ENCODE measurements at places on chromosomes 11 and 22. TPM values are rescaled to one million over a fixed set of nuclear protein-coding genes. Genes with fewer than 3 reads are reported as not detected.

EEF1G gene
- 450 TPM for total RNA-seq

- DNase-seq = peak; percentile 50
These were observed 8.2 kb downstream of the USP2 start for GRCh38 chr11:119373059-119373920.

PRDM10 gene
- 6.7 TPM for total RNA-seq

SCARF2 gene
- total RNA-seq = 1.3 TPM

GRCh38 chr11:19693146-19693545 is 19.5 kb upstream of the NAV2 start:
- DNase-seq = no peak

DNA sequence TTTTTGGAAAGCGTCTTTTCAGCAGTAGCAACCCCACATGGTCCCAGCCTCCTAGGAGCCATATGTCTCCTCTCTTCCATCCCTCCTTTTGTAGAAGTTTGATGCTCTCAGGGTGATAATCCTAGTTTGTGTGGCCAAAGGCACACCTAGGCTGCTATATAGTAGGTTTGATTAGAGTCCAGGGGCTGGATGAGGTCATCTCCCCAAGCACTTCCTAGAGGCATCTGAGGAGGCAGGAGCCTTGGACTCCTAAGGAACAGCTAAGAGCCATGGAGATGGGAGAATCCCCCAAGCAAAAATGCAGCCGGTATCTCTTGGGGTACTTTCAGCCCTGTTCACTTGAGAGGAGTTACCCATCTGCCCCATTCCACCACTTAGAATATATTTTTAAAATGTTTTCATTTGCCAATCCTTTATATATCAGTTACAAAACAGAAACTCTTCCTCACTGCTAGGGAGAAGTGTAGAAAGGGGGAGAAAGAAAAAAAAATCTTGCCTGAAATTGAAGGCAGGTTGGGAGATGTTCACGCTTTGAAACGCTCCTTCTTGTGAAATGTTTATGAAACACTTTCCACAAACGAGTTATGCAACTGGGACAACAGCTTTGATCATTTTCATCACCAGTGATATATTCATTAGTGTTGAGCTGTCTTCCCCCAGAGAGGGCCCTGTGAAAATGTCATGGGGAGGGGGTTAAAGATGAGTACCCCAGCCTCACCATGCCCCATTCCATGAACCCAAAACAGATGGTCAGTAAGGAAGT is 31.9 kb upstream of the TLCD5 start:
- no peak for DNase-seq

- peak; percentile 88 for DNase-seq
These were observed 24.6 kb upstream of the SMPD1 start for GRCh38 chr11:6365659-6366058.

DDI1 gene
- not detected for total RNA-seq

CAPRIN1 gene
- total RNA-seq = 64.0 TPM

DNA sequence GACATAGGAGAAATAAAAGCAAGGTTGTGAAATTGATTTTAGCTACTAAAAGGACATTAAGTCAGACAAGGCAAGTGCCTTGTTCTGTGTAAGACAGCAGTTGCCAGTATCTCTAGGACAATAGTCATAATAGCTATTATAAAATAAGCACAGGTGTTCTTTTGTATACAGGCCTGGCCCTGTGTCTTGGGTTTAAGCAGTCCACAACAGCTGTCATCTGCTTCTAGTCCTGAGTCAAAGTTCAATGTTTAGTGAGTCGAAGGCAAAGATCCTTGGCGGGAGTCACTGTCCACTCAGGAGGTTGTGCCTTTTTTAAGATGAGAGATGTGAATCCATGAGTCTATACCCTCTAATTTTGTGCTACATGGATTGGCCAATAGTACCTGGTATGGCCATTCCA is 79.5 kb downstream of the SC5D start:
- no peak for DNase-seq

DNA sequence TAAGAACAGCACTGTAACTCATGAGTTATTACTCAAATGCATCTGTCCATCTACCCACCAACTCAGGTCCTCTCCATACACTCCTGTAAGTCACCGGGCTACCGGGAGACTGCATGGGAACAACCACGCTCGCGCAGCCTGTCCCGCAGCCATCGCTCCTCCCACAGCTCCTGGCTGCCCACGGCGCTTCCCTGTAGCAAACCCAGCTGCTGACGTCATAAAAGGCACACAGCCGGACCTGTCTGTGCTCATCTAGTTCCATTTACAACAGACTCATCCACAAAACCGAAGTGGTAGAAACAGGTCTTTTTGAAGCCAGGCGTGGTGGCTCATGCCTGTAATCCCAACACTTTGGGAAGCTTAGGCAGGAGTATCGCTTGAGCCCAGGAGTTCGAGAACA is 23.4 kb upstream of the PACSIN2 start:
- no peak for DNase-seq

- DNase-seq = no peak
These were observed 235.6 kb downstream of the KCNA4 start for GRCh38 chr11:29781268-29781667.

LIF gene
- total RNA-seq = 0.15 TPM

DNA sequence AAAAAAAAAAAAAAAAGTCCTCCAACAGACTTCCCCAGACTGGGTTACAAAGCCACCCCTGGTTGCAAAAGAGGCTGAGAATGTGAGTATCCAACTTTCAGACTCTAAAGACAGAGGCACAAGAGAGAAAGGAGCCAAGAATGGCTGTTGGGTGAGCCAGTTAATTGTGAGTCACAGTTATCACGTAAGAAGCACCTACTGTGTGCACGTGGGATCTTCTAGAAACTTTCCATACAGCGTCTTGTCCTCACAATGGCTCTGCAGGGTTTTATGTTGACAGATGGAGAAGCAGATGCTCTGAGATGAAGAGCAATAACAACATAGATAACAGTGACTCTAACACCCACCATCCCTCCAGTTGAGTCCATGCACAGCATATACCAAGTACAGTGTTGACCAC is 41.0 kb downstream of the CD82 start:
- no peak for DNase-seq

IRAG1 gene
- 2.3 TPM for total RNA-seq

- DNase-seq = no peak
These were observed 6.2 kb downstream of the TANGO2 start for GRCh38 chr22:20026996-20027601.

GRCh38 chr11:69440876-69441275 is 40.6 kb upstream of the LINC01488 start:
- DNase-seq = no peak

DNA sequence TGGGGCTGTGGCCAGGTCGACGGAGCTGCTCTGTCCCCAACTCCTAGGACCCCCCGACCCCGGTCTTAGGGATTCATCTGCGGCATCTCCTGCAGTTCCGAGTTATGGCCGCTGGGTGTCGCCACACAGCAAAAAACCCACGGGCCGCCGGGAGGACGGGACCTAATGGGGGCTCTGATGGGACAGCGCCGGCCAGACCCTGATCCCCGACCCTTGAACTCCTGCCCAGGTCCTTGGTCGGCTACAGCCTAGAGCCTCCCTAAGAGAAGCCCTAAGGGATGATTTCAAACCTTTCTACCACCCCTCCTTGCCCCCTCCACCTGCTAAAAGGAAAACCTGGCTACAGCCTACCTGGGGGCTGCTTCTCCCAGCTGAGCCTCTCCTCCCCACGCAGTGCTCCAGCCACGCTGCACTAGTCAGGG is 30.8 kb upstream of the LRRC10B start:
- peak; percentile 49 for DNase-seq

CSF2RB gene
- 2.1 TPM for total RNA-seq

DNA sequence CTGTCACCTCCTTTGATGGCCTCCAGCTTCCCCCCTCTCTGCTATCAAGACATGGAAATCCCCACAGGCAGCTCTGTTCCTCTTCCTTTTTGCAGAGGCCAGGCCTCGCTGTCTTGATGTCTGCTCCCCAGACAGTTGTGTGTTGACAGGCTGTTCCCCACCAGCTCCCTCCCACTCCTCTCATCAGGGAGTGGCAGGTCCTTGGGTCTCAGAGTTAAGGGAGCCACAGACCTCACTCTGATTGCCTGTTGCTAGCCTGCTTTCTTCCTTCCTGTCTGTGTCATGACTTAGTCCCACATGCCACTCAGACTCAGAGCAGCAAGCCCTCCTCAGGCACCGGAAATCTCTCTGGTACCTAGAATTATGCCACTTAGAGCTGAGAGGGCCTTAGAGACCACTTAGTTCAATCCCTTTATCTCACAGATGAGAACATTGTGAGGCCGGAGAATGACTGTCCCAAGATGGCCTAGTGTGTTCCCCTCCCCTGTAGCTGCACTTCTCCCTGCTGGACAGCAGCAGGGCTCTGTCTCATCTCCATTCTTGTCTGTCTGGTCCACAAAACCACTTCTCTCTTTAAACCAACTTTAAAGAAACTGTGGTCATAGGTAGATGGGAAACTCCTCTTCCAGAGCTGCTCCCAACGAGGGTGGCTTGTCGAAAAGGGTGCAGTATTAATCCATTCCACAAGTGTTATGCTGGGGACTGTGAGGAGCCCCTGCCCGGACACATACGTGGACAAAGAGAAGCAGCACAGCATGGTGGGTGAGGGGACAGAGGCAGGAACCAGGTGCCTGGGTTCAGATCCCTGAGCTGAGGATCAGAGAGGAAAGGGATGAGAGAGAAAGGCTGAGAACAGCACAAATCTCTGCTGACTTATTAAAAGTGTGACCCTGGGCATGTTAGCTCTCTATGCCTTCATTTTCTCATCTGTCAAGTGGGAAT is 4.2 kb downstream of the AMPD3 start:
- DNase-seq = no peak

CHRDL2 gene
- total RNA-seq = 19.7 TPM

DNA sequence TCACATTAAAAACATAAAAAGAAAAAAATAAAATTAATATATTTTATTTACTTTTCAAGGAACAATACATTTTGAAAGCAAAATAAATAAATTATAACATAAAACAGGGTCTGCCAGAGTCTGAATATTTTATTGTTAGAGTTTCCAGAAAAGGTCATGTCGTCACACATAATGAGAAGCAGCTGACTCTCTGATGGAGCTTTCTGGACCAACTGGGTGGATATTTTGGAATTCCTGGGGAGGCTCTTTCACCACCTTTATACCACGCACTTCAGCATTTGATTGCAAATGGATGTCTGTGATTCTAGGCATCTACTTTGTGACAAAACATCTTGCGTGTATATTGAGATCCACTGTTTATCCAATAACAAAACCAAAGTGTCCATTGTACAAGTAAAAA is 455.0 kb upstream of the CCDC179 start:
- DNase-seq = no peak

- DNase-seq = peak; percentile 24
These were observed 28.1 kb upstream of the RTL6 start for GRCh38 chr22:44525941-44526778.

DNA sequence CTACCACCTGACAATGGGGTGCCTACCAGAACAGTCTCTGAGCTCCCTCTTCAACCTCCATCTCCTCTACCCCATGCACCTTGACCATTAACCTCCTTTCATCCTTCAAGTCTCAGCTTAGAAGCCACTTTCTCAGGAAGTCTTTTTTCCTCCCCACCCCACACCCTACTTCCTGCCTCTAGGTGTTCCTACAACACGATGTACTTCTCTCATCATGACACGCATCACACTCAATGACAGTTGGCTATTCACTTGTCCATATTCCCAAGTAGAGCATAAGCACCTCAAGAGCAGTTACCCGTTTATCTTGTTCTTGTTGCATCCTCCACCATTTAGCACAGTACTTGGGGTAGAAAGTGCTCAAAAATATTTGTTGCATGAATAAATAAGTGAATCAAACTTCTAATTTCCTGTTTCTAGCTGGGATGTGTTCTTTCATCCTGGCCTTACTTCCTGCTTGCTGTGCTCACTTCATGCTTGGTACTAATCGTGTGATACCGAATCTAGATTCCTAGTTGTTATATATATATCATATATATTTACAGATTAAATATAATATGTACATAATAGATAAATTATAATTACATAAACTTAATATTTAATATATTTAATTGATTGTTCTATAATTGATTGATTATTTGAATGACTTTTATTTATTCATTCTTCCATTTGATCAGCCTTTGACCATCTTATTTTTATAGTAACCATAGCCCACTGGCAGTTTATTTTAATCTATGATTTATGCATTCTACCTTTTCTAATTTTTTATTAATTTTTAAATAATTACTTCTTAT is 177.5 kb upstream of the TMEM45B start:
- DNase-seq = no peak

GRCh38 chr22:28375761-28376534 is 303.7 kb downstream of the TTC28 start:
- DNase-seq = no peak

OR8G5 gene
- total RNA-seq = not detected

OR10A4 gene
- not detected for total RNA-seq

OR5A1 gene
- total RNA-seq = not detected

DNA sequence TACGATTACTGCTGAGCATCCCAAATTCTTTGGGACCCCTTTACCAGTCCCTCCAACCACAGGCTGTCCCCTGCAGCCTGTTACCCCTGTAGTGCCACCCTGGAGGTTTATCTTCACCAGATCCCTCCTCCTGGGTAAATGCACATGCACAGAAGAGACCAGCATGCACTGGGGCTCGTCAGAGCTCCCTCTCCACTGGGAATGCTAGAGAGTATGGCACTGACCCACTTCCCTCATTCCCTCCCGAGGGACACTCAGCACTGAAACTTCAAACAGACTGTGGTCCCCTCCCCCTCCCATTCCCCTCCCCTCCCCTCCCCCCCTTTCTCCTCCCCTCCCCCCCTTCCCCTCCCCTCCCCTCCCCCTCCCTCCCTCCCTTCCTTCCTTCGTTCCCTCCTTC is 49.1 kb downstream of the C11orf91 start:
- no peak for DNase-seq

DNA sequence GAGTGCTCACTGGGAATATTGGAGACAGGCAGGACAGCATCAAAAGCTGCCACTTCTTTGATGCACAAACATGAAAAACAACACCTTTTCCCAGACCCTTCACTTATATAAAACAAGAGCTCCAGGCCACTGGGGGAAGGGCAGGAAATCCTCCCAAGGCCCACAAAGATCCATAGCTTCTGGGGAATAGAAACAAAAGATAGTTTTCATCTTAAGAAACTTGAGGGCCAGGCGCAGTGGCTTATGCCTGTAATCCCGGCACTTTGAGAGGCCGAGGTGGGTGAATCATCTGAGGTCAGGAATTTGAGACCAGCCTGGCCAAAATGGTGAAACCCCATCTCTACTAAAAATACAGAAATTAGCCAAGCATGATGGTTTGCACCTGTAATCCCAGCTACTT is 15.3 kb downstream of the RTL6 start:
- DNase-seq = no peak

DNA sequence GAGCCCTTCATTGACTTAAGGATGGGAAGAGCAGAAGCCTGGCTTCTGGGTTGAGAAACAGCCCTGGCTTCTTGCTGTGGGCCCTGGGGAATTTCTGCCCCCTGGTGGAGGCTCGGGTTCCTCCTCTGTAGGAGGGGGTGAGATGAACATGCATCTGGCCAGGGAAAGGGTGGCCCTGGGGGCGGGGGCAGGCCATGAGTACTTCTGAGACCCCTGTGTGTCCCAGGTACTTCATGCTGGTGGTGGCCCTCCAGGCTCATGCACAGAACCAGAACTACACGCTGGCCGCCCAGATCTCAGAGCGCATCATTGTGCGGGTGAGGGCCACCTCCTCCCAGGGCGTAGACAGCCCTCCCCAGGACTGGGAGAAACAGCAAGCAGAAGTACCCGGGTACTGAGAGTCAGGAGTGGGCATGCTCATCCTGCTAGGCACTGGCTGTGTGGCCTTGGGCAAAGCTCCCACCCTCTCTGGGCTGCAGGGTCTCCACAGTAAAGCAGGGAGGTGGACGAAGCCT is 15.8 kb downstream of the TMEM258 start:
- peak; percentile 74 for DNase-seq

TOM1 gene
- total RNA-seq = 45.0 TPM

PIWIL4 gene
- 0.71 TPM for total RNA-seq
